ENCODE measurements at places on chromosomes 5 and 9. TPM values are rescaled to one million over a fixed set of nuclear protein-coding genes. Genes with fewer than 3 reads are reported as not detected.

ADAMTSL2 gene
- total RNA-seq, result not detected

ZNF462 gene
- not detected for total RNA-seq

DNA sequence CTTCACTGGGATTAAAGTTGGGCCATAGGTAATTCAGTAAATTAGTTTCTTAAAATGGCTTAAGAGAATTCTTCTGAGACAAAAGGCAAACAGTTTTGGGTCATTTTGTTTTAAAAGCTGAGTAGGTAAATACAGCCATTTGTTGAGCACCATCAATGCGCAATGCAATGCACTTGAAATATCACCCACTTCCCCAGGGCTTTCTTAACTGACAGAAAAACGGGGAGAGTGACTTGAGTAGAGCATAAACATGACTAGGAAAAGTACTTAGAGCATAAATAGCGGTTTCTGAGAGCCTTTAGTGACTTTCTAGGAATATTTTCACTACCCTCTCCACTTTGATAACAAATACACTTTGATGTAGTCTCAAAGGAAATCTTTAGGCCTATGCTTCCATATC lies 27.2 kb downstream of the MLANA start:
- H3K27ac ChIP-seq, result no peak overlapping the region
- no peak for DNase-seq
- no peak overlapping the region for H3K4me3 ChIP-seq
- H3K36me3 ChIP-seq, result no peaks in the 10 kb centered on the region
- no peaks in the 10 kb centered on the region for H3K4me1 ChIP-seq

DNA sequence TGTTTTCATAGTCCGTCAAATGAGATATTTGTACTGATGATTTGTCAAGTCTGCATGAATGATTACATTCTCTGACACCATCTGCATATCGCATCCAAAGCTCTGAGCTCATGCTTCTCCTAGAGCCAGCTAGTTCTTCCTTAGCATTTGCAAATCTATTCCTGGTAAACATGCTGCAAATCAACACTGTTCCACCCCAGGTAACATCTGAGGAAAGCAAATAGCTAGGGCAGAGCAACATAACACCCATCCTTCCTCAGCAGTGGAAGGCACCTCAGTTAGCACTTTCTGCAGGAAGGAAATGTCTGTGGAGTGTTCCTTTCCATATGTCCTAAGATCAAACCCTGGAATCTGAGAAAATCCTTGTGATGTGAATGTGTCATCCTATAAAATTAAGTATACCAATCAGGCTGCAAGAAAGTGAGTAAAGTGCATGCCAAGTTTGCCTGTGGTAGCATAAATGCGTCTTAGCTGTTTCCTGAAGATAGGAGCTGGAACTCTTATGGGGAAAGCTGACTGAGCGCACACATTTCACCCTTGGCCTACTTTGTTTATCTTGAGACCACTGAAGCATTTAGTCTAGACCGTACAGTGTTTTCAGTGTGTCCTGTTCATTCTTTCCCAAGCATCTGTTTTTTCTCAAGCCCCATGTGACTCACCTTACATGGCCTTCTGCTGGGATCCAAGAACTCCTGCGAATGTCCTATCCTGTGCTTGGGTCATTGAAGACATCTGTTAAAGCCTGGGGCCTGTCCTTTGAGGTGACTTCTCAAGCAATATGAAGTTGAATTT lies 50.9 kb upstream of the STARD4 start:
- H3K27ac ChIP-seq, result no peak overlapping the region
- H3K36me3 ChIP-seq, result no peaks in the 10 kb centered on the region
- DNase-seq, result no peak

GRCh38 chr5:173329491-173330337 lies 1.5 kb upstream of the STC2 start:
- no peak for DNase-seq
- H3K27me3 ChIP-seq, result peaks cover 9% of the 10 kb centered on the region
- H3K36me3 ChIP-seq, result no peaks in the 10 kb centered on the region
- peaks cover 7% of the 10 kb centered on the region for H3K4me1 ChIP-seq
- no peak overlapping the region for H3K4me3 ChIP-seq

Data from B cell (primary cell).